Prostate gland (tissue), 2 donors: ENCODE measurements at places on chromosomes 16 and 17. TPM values are rescaled to one million over a fixed set of nuclear protein-coding genes. Genes with fewer than 3 reads are reported as not detected.

The LRRC36 gene
- not detected for total RNA-seq

The ST6GALNAC1 gene
- 27.2 TPM for total RNA-seq

The CRLF3 gene
- total RNA-seq = 14.8 TPM

The ODAD4 gene
- 4.3 TPM for total RNA-seq

The CSH2 gene
- not detected for total RNA-seq

The SHCBP1 gene
- 0.77 TPM for total RNA-seq

The NPIPB6 gene
- 2.7 TPM for total RNA-seq

The DNAH17 gene
- total RNA-seq = 6.9 TPM

The CCL13 gene
- not detected for total RNA-seq

The ABCC11 gene
- 1.5 TPM for total RNA-seq

The MVP gene
- 247 TPM for total RNA-seq
